ENCODE measurements at places on chromosomes 5 and 9.

DNA sequence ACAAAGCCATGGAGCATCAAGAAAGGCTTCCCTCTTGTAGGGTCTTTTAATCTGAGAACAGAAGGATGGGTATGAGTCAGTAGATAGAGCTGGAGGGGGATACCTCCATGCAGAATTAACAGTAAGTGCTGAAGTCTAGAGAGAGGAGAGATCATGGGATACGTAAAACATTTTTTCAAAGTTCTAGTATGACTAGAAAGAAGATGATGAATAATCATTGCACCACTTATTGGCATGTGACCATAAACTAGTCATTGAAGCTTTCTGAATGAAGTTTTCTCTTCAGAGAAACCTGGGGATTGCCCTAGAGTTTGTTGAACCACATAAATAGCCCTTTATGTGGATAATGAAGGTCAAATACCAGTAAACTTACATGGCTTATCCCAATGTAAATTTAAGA is 48.6 kb upstream of the PTPRD start:
- DNase-seq: no peak

DNA sequence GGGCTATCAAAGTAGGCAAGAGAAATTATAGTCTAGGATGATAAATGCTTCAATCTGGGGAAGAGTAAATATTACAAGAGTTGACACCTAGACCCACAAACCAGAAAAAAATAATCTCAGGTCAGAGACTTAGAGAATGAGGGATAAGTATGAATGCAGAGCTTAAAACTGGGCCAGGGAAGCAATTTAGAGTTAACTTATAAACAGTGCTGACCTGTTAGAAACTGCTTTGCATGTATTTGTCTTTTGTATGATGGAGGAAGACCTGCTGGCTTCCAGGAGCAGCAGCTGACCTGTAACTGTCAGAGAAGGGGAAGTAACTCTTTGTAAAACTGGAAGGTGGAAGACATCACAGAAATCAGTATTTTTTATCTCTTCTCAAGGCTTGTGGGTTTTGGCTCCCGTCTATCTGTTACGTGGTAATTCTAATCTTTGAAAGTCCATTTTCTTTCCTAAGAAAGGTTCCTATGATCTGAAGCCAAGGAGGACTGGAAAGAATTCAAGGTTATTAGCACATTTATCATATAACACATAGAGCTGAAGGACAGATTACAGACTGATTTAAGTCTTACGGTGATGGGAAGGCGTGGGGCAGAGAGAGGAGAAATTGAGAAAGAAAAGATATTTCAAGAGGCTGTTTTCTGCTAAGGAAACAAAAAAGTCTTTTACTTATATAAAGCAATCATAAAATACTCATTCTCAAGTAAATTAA is 114.7 kb upstream of the ADAMTS19 start:
- DNase-seq: no peak

DNA sequence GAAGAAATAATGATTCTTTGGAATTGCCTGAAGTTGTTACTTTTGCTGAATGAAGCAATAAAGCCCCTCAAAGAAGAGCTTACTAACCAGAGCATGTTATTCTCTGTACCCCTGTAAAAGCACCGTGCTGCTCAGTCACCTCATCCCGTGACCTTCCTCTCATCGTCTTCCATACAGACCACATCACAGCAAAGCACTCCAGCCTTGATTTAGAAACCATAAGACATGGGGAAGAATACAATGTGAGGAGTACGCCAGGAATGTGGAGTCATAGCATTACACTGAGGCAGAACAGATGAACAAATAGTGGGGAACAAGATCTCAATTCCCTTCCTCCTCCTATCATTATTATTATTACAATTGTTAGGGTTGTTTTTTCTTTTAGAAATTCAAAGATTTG is 49.1 kb downstream of the ERAP1 start:
- DNase-seq: no peak

DNA sequence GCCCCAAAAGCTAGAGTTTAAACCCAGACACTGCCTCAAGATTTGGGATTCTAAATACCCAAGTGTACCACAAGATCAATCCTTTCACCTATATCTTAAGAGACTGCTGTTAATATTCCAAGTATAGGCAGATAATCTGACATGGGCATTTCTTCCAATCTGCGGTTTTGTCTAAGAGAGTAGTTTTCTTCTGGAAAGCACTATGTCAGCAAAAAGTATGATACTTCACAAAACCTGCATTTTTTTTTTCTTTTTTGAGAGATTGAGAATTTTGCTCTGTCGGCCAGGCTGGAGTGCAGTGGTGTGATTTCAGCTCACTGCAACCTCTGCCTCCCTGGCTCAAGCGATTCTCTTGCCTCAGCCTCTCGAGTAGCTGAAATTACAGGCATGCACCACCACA is 190.7 kb upstream of the TYRP1 start:
- DNase-seq: no peak

DNA sequence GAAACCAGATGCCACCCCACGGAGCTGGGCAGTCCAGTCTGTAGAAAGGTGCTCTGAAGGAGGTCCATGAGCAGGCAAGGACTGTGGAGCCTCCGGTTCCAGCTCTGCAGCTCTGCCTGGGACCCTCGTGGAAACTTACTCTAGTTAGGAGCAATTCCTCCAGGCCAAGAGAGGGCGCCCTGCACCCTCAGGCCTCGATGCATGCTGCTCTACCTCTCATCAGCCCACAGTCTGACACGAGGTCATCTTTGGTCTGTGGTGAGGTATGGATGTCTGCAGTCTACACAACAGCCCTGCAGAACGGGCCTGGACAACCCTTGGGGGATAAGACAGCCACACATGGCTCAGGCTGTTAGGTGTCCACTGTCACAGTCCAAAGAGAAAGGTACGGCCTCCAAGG is 50.6 kb upstream of the UBTD2 start:
- DNase-seq: peak; percentile 51

DNA sequence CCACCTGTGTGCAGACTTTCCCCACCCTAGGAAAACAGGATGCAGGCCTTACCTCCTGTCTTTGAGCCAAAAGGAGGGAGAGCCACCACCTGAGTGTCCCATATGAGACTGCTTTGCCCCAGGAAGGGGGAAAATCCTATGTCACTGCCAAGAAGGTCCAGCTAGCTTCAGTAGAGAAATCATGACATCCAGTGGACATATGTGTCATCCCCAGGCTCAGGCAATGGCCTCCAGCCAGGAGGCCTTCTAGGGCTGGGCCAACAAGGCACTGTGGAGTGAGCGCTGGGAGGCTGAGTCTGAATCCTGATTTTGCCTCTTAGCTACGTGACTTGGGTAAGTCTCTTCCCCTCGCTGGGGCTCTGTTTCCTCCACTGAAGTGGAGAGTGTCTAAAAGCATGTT is 60.2 kb downstream of the SMIM23 start:
- DNase-seq: no peak

DNA sequence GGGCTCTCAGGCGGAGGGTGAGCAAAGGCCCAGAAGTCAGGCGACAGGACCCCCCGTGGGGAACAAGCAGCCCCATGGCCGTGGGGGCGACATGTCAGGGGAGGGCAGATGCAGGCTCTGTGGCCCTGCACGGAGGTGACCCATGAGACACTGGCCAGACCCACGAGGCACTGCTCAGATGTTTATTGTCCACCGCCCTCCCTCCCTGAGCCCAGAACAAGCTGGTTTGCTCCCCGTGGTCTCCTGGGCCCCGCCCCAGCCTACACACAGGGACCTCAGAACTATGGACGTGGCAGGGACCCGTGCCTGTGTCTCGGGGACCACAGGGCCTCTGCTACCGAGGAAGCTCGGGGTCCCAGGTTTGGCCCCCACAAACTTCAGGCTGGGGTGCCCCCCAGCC is 1.9 kb downstream of the FUT7 start:
- DNase-seq: no peak

GRCh38 chr9:132181796-132182313 is 20.0 kb downstream of the NTNG2 start:
- no peak for DNase-seq

DNA sequence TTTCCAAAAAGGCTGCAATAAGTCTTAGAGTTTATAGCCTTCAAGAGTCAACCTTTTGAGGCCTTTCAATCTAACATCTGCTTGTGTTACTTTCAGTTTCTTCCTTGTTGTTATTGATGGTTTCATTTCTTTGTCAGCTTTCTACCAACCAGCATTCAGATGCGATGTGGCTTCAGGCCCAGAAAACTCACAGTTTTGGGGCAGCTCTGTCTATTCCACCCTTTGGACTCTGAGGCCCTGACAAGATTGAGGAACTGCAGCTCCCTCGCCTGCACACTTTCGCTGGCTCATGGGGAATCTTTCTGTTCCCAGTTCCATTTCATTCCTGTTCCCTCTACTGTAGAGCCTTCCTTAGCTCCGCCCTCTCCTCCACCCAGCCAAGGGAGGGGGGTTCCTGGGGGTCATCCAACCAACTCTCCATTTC is 13.3 kb upstream of the WHRN start:
- DNase-seq: no peak

GRCh38 chr9:113955076-113955752 is 79.1 kb downstream of the ZNF618 start:
- DNase-seq: no peak

- no peak for DNase-seq
Measured at GRCh38 chr5:126641387-126641786, 40.6 kb downstream of the PHAX start.

- no peak for DNase-seq
Measured at GRCh38 chr5:53983568-53984460, 326.6 kb downstream of the ARL15 start.

- no peak for DNase-seq
Measured at GRCh38 chr5:23631302-23632045, 124.1 kb downstream of the PRDM9 start.

DNA sequence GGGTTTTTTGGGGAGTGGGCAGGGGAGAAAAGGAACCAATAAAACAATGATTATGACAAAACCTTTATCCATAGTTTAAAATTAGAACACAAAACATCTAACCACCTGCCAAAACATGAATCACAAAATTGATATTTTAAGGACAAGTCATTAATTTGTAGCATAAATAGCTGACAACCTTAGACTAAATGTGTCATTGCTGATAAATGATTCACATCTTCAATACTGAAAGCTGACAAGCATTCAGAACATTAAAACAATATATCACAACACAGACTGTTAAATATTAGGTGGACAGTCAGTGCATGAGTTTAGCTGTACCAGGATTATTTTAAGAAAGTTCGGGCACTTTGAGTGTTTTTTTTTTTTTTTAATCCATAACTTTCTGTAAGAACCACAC is 71.5 kb downstream of the NR3C1 start:
- no peak for DNase-seq

GRCh38 chr9:21470126-21470525 is 12.0 kb downstream of the IFNE start:
- DNase-seq: no peak

GRCh38 chr9:124122813-124123462 is 111.4 kb downstream of the LHX2 start:
- DNase-seq: no peak

GRCh38 chr5:149419859-149420544 is 40.9 kb upstream of the IL17B start:
- DNase-seq: no peak

DNA sequence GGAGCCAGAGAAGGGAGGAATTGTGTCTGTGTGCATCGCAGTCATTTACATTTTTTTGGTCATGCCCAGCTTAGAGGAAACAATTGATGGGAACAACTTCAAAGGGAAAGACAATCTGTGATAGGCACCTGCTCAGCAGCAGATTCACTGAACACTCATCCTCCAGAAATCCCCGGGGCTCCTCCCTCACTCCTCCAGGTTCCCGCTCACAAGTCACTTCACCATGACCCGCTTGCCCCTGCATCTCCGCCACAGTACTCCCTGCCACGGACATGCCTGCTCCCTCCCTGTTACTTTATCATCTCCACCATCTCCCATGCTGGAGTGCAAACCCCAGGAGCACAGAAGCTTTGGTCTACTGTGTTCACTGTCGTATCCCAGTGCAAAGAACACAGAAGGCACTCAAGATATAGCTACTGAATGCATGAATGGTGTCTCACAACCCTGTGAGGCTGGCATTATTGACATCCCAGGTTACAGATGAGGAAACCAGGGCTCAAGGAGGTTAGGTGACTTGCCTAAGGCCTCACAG is 16.2 kb downstream of the LHX6 start:
- DNase-seq: no peak

- no peak for DNase-seq
Measured at GRCh38 chr9:132486706-132487350, 76.8 kb downstream of the CFAP77 start.

DNA sequence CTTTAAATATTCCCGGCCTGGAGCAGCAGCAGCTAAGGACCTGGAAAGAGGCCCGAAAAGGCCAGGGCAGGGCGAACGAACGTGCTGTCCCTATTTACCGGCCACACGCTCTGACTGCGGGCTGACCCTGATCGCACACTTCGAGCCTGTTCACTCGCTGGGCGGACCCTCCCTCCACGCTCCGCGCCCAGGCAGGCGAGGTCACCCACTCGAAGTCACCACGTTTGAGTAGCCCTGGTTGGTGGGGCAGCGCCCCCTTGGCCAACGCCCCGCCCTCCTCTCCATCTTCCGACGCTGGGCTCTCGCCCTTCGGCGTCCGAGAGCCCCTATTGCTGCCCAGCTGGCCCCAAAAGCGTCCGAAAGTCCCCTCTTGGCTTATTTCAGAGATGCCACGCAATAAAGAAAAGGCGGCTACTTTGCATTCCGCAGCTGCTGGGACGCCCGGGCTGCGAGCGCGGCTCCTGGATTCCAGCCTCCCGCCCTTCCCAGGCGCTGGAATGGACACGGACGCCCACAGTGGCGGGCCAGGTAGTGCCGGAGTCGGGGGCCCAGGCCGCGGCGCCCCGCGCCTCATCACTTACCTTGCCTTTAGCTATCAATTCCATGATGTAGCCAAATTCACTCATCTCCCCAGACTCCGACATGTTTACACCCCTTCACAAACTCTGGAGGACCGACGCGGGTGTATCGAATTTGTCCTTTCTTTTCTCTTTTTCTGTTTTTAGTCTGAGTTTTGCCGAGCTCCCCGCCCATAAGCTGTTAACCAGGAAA is 9.9 kb upstream of the TRIM36 start:
- peak; percentile 53 for DNase-seq

DNA sequence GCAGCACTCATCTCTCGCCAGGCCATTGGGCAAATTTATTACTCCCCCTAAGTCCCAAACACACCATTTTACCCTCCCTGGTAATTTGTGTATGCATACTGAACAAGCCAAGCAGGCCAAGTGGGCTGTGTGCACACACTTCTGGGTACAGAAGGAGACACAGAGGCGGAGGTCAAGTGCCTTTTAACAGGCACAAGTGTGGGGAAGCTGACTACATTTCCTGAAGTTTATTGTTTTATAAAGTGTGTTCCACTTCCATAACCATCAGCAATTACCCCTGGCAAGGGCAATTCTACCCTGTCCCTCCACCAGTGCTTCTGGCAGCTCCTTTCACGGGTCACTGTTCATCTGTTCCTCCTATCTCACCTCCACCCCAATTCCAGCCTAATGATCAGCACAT is 93.9 kb downstream of the SETX start:
- DNase-seq: no peak

- DNase-seq: no peak
Measured at GRCh38 chr9:110619831-110620230, 40.3 kb upstream of the SVEP1 start.

Data from H9 (cell line).